Cardiac fibroblast (primary cell): ENCODE measurements at places on chromosomes 11 and 22.

GRCh38 chr11:35262735-35263134 is 123.8 kb downstream of the CD44 start:
- no peak for DNase-seq

DNA sequence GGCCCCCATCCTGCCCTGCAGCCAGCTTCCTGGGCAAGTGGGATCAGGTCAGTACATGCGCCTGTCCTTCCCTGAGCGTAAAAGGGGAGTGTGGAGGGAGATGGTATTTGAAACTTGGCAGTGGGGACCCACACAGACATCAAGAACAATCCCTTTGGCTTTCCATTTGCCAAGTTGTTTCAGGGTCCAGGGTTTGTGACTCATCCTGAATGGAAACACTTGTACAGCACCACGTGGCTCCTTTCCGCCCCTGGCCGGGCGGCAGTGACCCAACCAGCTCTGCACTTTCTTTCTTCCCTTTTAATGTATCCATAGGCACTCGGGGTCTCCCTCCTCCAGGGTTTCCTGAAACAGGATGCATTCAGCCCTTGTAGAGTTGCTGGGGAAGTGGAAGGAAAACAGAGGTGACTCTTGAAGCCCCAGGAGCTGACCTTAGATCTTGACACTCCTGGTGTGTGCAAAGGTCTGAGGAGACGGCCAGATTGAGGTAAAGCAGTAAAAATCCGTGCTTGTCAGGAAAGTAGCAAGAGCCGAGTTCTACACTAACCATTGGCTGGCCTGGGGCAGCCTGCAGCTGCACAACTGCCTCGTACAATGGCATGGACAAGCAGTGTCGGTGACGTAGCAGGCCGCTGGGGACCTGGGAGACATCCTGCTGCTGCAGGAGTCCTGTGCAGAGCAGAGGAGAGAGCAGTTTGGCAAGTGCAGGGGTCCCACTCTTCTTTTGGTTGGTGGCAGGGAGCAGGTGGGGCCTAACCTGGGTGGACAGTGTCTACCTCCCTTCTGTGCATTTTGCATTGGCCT is 189.8 kb downstream of the SNX19 start:
- peak; percentile 83 for DNase-seq

- DNase-seq: no peak
Observed at GRCh38 chr11:95575517-95575916, 214.1 kb downstream of the FAM76B start.

DNA sequence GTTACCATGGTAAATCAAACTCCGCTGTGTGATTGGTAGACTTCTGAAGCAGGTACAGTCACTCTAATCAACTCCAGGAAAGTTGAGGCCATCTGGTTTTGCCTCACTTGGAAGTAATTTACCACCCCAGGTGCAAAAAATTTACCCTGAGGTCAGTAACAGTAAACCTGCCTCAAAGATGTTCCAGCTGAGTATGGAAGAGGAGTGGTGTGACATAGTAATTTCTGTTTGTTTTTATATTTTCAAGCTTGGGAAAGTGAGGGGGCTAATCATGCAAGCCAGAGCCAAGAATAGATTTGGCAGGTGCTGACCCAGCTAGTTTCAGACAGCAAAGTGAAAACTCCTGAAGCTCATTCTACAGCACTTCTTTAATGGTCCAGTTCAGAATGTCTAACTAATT is 691.6 kb downstream of the NTM start:
- no peak for DNase-seq

GRCh38 chr22:24580276-24580675 is 12.6 kb downstream of the LRRC75B start:
- peak; percentile 91 for DNase-seq

DNA sequence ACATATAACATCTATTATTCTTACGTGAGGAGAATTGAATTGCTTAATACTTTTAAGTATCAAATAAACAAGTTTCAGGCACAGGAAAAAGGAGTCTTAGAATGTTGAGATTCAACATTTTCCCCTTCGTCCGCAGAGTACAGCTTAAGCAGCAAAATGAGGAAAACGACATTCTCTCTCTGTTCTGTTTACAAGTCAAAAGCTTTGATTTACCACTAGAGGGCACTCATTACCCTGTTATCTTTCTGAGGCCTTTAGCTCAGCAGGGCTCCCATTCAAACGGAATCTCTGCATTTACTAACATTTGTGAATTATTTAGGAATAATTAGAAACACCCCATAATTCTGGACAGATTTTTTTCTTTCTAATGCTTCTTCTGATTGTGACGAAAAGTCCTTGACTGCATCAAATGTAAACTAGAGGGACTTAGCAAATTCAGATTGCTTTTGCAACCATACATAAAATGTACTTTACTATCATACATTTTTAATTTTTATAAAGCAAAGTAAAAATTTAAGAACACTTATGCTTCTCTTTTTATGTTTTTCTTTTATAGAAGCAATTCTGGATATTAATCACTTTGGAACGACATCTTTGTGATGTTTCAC is 75.0 kb downstream of the JRKL start:
- DNase-seq: peak; percentile 88
